BJ (cell line): ENCODE measurements at places on chromosomes 7 and 10. TPM values are rescaled to one million over a fixed set of nuclear protein-coding genes. Genes with fewer than 3 reads are reported as not detected.

GRCh38 chr7:117774943-117775342 is 98.3 kb downstream of the CTTNBP2 start:
- DNase-seq: no peak

The NPSR1 gene
- polyA plus RNA-seq: not detected in 2 replicates

GRCh38 chr10:13784067-13784466 is 197.3 kb downstream of the PRPF18 start:
- no peak for DNase-seq

DNA sequence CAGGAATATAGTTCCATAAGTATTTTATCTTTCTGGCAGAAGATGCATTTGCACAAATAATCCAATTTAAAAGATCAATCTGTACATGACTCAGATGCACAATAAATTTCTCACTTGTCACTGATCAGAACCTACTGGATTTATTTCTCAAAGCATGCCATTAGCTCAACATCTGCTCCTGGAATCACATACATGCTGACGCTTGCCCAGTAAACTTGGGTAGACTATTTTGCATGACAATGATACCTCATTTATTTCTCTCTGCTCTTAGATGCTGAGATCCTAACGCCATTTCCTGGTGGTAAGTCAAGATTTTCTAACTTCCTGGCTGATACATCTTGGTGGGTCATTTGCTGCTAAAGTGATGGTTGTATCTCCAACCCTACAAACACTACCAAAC is 33.8 kb upstream of the C10orf120 start:
- DNase-seq: no peak

- DNase-seq: no peak
These were observed 29.8 kb downstream of the C10orf120 start for GRCh38 chr10:122669842-122670241.

The ETV1 gene
- polyA plus RNA-seq: 4.1 and 5.4 TPM in 2 replicates

The GPR22 gene
- not detected in 2 replicates for polyA plus RNA-seq

- DNase-seq: no peak
These were observed 469.0 kb upstream of the STEAP1 start for GRCh38 chr7:89685287-89685686.

DNA sequence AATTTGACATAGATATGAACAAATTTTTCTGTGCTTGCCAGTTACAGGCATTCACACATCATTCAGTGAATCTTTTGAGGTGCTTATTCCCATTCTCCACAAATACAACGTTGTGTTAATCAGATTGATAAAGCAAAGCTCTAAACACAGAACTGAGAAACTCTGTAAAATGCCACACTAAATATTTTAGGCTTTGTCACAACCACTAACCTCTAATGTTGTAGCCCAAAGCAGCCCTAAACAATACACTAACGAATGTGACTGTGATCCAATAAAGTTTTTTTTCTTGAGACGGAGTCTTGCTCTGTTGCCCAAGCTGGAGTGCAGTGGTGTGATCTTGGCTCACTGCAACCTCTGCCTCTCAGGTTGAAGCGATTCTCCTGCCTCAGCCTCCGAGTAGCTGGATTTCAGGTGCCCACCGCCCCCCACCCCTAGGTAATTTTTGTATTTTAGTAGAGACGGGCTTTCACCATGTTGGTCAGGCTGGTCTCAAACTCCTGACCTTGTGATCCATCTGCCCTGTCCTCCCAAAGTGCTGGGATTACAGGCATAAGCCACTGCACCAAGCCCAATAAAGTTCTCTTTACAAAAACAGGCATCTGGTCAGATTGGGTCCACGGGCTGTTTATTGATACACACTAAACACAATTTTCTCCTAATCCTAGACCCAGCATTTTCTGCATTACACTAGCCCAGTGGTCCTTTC is 6.9 kb downstream of the CYCS start:
- no peak for DNase-seq

- no peak for DNase-seq
These were observed 128.9 kb downstream of the MTPAP start for GRCh38 chr10:30219971-30220751.

GRCh38 chr10:44960482-44961229 is 1.1 kb downstream of the RASSF4 start:
- DNase-seq: no peak

The RPP38 gene
- polyA plus RNA-seq: 15.9 and 17.2 TPM in 2 replicates

The PON1 gene
- not detected in 2 replicates for polyA plus RNA-seq

GRCh38 chr7:107701191-107701590 is 40.6 kb downstream of the SLC26A4 start:
- DNase-seq: no peak

DNA sequence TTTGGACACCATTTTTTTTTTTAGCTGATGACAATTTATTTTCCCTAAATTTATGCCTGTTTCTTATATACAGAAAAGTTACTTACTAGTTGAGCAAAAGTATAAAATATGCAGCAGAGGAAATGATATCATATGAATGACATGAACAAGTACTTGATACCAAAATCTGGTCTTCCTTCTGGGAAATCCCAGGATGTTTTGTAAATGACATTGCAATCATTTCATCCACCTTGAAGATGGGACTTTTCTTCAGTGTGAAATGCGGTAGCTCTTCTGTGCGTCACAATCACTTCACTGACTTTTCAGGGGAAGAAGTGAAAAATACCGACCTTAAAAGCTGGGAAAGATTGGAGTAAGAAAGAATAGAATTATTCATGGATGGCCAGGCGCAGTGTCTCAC is 23.8 kb downstream of the C1QL3 start:
- no peak for DNase-seq

The ZNF239 gene
- polyA plus RNA-seq: 5.1 and 5.8 TPM in 2 replicates

GRCh38 chr10:106714734-106715555 is 449.6 kb downstream of the SORCS1 start:
- DNase-seq: no peak

The HOXA2 gene
- polyA plus RNA-seq: 0.09 and 0.13 TPM in 2 replicates

The LYZL2 gene
- polyA plus RNA-seq: not detected in 2 replicates

DNA sequence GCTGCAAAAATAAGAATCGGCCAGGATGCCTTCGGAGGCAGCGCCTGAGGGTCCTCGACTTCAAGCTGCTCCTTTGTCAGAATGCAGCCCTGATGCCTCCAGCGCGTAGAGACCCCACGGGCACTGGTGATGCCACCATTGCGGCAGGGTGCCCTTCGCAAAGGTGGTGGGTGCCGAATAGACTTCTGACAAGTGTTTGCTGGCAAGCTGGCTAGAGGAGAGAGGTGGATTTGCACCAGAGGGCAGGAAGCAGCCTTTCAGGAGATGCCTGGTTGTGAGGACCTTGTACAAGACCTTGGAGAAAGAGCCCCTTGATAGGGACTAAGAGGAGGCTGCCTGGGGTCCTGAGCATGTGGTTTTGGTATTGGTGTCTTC is 103.2 kb upstream of the PPIF start:
- no peak for DNase-seq

- DNase-seq: no peak
These were observed 2.3 kb upstream of the DBNL start for GRCh38 chr7:44042221-44042620.

The ELN gene
- 419 and 619 TPM in 2 replicates for polyA plus RNA-seq

The PIK3CG gene
- polyA plus RNA-seq: not detected in 2 replicates

DNA sequence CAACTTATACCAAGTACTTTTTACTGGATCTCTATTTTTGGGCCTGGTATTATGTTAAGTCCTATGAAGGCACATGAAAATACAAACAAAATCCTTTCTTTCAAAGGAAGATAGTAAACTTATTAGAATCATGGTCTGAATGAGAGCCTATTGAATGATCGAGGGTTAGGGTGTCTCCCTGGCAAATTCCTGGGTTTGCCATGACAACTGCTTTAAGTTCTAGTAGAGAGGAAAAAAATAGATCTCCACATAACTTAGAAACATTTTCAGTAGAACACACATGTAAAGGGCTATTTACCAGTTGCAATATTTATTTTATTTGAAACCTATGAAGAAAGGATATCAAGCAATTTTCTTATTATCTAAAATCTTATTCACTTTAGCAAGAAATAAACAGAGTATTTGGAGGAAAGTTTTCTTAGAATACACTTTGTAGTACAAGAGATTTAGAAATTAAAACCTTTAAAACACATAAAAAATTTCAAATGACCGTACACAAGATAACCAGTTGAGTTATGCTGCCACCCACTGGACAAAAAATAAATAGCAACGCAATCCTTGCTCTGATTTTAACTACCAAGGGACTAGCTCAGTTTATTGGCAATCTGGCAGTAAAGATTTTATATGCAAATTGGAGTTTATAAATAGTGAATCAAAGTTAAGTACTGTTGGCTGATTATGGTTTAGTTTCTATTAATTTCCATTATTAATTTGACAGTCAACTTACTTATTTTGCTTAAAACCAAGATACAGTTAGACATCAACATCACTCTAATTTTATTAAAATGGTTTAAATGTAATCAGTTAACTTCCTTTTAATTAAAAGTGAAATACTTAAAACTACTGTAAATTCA is 33.9 kb downstream of the CACUL1 start:
- DNase-seq: no peak

The NKX1-2 gene
- not detected in 2 replicates for polyA plus RNA-seq

The FAM25A gene
- polyA plus RNA-seq: not detected in 2 replicates

GRCh38 chr7:75957021-75957736 is 37.2 kb downstream of the TMEM120A start:
- DNase-seq: no peak

- no peak for DNase-seq
These were observed 120.1 kb downstream of the ARHGAP12 start for GRCh38 chr10:31808258-31809218.

DNA sequence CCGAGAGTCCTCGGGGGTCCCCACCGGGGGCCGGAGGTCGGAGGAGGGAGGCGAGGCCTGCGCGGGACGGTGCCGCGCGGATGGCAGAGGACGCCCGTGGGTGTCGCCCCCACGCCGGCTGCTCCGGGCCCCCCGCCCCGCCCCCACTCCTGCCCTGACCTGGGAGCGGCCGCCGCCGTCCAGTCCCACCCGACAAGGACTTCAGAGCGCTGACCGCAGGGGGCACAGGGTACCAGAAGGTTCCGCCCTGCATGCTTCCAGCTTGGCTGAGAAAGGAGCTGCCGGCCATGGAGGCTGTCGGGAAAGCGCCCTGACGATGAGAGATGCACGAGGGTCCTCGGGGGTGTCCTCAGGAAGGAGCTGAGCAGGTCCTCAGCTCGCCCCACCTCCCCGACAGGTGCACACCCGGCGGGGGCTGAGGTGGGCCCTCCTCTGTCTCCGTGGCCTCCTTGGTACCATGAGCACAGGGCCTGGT is 57.0 kb upstream of the DNAJB6 start:
- no peak for DNase-seq

- no peak for DNase-seq
These were observed 12.2 kb downstream of the PTN start for GRCh38 chr7:137331378-137331777.

The STRA8 gene
- polyA plus RNA-seq: not detected in 2 replicates

DNA sequence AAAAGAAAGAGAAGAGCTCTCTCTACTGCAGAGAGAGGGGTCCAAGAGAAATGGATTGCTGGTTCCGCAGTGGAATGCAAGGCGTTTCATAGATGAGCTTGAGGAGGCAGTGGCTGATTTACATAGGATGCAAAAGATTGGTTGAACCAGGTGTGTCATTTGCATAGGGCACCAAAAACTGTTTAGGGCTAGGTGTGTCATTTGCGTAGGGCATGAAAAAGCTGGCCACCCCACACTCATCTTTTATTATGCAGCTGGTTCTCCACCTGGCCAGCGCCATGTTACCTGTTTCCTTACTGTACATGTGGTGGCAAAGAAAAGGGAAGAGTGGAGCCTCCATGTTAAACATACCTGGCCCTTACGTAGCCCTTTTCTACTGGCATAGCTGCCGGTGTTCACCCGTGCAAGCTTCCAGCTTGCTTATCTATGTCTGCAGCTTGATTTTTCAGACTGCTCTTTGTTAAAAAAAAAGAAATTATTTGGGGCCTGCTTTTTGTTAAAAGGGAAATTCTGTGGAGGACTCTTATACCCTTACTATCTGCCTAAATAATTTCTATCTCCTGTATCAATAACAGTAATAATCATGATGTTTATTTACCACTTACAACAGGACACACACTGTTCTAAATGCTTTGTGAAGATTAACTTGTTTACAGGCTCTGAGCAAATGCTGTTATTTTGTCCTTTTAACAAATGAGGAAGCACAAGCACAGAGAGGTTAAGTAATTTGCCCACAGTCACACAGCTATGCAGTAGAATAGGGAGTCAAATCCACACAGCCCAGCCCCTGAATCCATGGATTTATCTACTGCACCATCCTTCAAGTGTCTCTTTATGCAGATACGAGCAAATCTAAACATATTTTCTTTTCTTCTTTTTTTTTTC is 33.3 kb downstream of the CASP7 start:
- DNase-seq: no peak

The CPA1 gene
- 0.10 TPM in 1 of 2 replicates, not detected in the other for polyA plus RNA-seq

GRCh38 chr7:155945670-155946325 is 133.5 kb upstream of the SHH start:
- DNase-seq: no peak

The TMEM213 gene
- polyA plus RNA-seq: not detected in 2 replicates

The SLC13A1 gene
- not detected in 2 replicates for polyA plus RNA-seq

- DNase-seq: no peak
These were observed 200.1 kb downstream of the PTPRN2 start for GRCh38 chr7:158387546-158387891.

GRCh38 chr10:7000061-7000460 is 410.8 kb downstream of the SFMBT2 start:
- DNase-seq: no peak

DNA sequence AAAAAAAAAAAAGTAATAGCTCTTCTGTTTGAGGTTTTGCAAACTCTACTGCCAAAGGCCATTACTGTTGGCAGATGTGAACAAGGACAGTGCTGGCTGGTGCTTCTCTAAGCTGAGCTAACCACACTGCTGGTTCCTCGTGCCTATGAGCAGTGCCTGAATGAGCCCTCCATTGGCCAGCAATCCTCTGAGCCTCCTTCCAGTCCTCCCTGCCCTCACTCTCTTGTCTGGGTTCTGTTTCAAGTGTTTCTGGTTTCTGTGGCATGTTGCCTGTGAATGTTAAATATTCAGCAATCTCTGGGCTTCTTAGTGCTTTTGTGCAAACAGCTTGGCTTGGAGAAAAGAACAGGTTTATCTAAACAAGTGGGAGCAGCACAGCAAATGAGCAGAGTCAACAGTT is 161.3 kb upstream of the AUTS2 start:
- no peak for DNase-seq

DNA sequence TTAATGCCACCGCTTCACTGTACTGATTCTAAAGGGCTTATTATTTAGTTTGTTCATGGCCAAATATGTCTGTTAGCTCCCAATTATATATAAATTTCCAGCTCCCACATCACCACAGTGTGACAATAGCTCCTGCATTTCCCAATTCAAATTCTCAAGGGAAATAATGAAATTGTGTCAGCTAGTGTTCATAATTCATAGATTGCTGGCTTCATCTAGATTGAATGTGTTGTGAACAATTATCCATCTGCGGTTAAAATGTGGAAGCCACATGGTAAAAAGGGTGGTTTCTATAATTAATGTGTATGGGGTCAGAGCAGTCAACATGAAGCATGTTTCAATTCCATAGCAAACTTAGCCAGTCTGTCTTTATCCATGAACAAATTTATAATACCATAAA is 154.3 kb downstream of the SEMA3E start:
- DNase-seq: no peak

GRCh38 chr10:73244866-73245477 is 2.1 kb downstream of the DNAJC9 start:
- no peak for DNase-seq

DNA sequence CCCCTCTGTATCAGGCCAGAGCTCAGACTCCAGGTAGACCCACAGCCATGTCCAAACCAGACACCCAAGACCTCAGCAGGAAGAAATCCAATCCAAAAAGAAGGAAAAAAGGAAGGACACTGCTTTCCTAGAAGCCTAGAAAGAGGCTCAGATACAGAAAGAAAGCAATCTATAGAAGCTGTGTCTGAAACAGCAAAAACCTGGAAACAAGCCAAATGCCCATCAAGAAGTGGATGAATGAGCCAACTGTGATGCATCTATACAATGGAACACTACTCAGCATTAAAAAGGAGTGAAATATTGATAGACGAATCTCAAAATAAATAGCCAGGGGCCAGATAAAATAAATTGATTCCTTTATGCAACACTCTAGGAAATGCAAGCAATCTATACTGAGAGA is 31.6 kb downstream of the GRB10 start:
- no peak for DNase-seq
